Fibroblast of the conjunctiva (primary cell): ENCODE measurements at places on chromosomes 12 and 14.

DNA sequence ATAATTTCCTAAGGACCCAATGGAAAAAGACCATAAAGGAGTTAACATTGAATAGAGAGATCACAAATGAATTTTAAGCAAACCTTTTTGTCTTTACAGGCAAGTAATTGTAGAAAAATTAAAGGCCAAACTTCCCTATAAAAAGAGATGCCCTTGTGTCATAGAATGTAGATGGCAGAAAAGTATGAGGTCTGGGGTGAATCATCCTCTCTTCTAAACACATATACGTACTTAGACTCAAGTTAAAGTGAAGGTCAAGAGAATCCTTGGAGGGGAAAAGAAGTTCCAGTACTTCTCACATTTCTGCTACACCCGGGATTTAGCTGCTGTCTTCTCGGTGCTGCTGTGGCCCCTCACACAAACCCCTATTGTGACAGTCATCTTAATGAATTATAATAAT lies 116.2 kb upstream of the ARID2 start:
- DNase-seq, result no peak

DNA sequence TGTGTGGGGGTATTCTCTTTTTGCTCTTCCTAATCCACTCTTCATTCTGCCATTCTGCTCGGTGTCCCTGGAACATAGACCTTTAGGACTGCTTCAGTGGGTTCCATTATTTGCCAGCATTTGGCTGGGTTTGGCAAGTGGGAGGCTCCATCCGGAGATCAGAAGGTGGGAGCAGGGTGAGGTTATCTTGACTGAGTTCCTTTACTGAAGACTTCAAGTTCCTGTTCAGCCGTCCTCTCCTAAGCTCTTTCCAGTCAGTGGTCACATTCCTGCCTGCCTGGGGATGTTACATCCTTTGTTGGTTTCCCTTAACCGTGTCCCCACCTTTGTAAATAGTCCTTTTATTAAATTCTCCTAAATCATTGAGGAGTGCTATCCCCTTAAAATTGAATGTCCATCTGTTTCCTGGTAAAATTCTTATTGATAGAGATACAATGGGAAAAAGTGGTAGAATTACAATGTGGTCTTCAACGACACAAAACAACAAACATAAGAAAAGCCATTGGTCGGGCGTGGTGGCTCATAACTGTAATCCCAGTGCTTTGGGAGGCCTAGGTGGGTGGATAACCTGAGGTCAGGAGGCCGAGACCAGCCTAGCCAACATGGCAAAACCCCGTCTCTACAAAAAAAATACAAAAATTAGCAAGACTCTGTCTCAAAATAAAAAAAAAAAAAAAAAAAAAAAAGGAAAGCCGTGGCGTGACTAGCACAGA lies 5.0 kb upstream of the MIA2 start:
- DNase-seq, result no peak

DNA sequence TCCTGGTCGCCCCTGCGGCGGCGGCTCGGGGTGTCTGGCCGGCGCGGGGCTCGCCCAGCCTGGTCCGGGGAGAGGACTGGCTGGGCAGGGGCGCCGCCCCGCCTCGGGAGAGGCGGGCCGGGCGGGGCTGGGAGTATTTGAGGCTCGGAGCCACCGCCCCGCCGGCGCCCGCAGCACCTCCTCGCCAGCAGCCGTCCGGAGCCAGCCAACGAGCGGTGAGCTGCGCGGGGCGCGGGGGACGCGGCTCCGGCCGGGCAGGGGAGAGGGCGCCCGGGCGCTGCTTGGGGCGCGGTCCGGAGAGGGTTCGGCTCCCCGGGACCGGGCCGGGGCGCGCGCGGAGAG lies at the start of gene LGALS3:
Gene LGALS3 (plus strand): TSS at position 167 of the 342 bp plus-strand sequence. CDS start 8,122 bp downstream, outside the sequence.
- DNase-seq, result peak; percentile 53

- DNase-seq, result no peak
These were observed 119.0 kb downstream of the ESR2 start for GRCh38 chr14:64174922-64175782.

GRCh38 chr14:101731187-101732080 lies 30.1 kb upstream of the PPP2R5C start:
- peak; percentile 20 for DNase-seq

GRCh38 chr14:101471723-101472517 lies 89.4 kb upstream of the DIO3 start:
- DNase-seq, result no peak

DNA sequence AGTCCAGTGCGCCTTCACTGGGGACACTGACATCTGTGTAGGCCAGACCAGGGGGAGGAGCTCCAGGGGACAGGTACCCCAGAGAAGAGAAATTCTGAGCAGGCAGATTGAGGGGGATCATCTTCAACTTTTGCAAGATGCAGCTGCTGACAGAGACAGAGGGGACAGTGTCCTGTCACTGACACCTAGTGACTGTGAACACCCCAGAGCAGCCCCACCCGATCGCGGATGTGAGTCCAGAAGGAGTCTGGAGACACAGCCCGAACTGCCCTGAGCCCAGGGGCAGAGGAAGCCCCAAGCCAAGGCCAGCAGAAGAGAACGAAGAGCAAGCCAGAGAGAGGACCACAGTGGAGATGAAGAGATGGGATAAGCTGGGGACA lies 21.7 kb upstream of the LRTM2 start:
- no peak for DNase-seq

GRCh38 chr12:108570743-108571608 lies 8.6 kb downstream of the ISCU start:
- DNase-seq, result peak; percentile 62

DNA sequence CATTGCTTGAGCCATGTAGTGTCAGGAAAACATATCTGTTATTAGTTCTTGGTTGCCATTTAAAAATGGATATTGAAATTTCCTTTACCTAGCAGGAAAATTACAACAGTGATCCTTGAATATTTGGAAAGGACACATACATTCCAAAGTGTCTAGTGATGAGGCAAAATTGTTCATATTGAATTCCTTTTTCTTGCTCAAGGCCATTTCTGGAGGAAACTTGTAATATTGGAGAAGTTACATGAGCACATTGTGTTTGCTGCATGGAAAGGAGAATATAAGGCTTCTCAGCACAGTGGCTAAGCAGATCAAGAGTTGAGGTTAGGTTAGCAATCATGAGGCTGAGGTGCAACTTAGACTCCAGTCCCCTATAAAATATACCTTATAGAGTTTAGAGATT lies 121.9 kb downstream of the PDE3A start:
- no peak for DNase-seq

DNA sequence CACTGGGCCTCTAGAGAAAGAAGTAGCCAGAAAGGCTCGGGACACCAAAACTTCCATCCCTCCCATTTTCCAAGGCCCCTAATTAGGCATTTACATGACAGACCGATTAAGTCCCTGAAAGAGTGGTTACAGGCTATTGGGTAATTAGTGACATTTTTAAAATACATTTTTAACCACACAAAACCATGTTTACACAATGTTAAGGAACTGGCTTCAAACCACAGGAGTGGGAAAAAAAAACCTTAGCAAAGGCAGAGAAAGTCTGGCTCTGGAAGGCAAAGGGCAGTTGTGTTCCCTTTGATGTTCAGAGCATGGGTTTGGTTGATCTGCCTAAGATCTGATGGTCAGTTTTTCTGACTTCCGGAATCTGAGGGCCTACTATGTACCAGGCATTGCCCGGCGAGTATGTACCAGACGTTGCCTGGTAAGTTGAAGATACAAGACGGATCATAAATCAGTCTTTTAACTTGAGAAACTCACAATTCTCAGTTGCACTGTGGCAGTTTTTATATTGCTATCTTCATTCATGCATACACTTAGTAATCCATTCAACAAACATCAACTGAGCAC lies 576.5 kb downstream of the MED13L start:
- no peak for DNase-seq

GRCh38 chr12:14691560-14691959 lies 4.8 kb downstream of the GUCY2C start:
- DNase-seq, result no peak

GRCh38 chr12:130987151-130987931 lies 33.6 kb downstream of the ADGRD1 start:
- no peak for DNase-seq

- no peak for DNase-seq
These were observed 77.3 kb downstream of the GLT1D1 start for GRCh38 chr12:128930606-128931005.

DNA sequence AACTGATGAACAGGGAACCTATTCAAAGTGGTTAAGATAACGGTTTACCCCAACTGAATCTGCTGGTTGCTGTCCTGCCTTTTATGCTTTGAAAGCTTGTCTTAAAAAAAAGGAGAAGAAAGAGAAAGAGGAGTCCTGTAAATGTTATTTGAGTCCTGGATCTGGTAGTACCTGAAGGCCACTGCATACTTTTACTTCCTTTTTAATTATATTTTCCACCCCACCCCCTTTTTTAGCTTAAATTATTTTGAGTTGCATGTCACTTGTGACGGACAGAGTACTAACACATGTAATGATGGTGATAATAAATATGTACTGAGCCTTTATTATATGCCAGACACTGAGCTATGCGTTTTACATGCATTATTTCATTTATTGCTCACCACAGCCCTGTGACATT lies 2.5 kb upstream of the AMIGO2 start:
- no peak for DNase-seq

GRCh38 chr12:119446459-119446858 lies 111.9 kb downstream of the CCDC60 start:
- DNase-seq, result no peak

- no peak for DNase-seq
These were observed 16.6 kb downstream of the ALKBH1 start for GRCh38 chr14:77691259-77691658.

- no peak for DNase-seq
These were observed 163.8 kb downstream of the RASSF9 start for GRCh38 chr12:85672436-85672835.

- no peak for DNase-seq
These were observed 79.8 kb downstream of the PRORP start for GRCh38 chr14:35202195-35202594.

DNA sequence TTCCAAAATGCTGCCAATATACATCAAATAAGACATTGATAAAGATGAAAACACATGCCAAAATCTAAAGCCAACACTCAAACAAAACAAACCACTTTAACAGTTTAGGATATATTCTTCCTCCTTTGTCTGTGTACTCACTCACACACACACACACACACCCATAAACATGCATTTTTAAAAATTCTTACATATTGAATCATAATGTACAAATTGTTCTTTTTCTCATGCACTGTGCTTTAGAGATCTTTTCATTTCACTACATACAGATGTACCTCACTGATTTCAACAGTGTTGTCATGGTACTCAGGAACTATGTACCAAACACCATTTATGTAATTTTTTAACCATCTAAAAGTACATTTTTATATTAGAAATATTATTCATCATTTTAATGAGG lies 9.5 kb upstream of the RERG start:
- DNase-seq, result peak; percentile 26

DNA sequence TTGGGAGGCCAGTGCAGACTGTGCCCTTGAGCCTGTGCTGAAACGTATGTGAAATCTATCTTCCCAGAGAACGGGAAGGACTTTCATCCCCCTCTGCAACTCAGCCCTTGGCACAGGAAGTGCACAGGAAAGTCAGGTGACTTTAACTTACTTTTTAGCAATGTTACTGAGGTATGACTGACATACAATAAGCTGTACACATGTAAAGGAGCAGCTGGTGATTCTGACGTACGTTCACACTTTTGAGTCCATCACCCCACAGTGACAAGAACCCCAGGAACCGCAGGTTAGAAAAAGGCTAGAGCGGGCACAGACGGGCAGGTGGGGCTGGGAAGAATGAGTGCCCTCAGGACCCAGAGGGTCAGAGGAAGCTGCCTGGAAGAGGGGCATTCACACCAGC lies 48.0 kb downstream of the ARL6IP4 start:
- no peak for DNase-seq
